NCI-H510A treated with DMSO at 0.1 percent for 48 hours (cell line): ENCODE measurements at places on chromosomes 2 and 18.

GRCh38 chr2:32553829-32554432 lies 73.9 kb upstream of the TTC27 start:
- no peak for DNase-seq

DNA sequence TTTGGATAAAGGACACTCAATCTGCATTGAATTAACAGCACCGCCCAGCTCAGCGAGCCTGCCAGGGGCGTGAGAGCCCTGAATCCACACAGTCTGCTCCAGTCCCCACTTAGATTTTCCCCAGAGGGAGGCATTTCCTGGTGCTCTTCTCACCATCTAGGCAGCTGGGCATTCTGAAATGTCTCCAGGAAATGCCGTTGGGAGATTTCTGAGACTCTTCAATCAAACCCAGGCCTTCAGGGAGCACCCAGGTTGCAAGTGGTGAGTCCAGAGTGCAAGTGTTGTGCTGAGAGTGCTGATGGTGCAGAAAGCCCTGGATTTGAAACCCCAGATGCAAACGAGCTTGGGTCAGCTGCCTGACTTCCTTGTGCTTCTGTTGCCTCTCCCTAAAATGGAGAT lies 23.4 kb upstream of the TMEM37 start:
- DNase-seq, result no peak

DNA sequence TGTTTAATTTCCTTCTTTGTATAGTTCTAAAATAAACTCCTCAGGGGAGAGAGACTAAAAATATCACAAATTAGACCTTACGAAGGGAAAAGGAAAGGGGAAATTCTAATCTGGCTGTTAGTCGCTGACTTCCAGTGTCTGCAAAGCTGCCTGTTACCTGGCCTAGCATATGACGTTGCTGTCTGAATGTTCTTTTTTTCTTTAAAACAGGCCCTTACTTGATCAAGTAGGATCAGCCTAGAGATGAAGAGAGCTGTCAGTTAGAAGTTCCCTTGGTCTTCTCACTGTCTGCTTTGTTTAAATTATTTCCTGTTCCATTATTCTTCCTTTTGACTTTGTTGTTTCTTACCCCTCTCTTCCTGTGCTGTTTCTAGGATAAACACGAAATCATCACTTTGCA lies 11.2 kb downstream of the NCK2 start:
- no peak for DNase-seq

DNA sequence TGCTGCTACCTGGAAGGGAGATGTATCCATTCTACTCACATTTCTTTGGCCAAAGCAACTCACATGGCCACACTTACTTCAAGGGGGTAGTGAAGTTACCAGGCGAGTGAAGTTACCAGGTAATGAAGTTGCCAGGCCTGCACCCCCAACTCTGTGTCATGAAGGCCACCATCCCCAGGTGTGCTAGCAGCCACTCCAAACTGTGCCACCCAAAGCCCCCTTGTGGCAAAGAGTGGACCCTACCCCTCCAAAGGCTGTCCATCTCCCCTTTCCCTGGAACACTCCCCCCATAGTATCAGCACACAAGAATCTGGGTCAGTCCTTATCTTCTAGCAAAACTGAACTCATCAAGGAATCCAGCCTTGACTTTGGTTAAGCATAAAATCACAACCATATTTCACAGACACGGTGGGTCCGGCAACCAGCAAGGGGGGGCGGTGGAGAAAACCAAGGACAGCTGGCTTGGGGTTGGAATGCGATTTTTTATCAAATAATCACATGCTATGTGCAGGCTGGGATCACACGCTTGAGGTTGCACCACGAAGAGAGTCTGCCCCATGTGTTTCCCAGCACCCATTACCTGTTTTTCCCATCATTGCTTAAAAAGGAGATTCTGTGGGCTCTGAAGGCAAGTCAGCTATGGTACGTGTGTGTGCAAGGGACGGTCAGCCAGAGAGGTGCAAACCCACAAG lies 60.9 kb downstream of the ZFP36L2 start:
- no peak for DNase-seq

GRCh38 chr18:48874233-48874632 lies 76.5 kb downstream of the SMAD7 start:
- DNase-seq, result no peak

- DNase-seq, result no peak
Measured at GRCh38 chr2:6312367-6312766, 553.3 kb downstream of the CMPK2 start.

- no peak for DNase-seq
Measured at GRCh38 chr2:202410092-202410491, 34.0 kb downstream of the BMPR2 start.

DNA sequence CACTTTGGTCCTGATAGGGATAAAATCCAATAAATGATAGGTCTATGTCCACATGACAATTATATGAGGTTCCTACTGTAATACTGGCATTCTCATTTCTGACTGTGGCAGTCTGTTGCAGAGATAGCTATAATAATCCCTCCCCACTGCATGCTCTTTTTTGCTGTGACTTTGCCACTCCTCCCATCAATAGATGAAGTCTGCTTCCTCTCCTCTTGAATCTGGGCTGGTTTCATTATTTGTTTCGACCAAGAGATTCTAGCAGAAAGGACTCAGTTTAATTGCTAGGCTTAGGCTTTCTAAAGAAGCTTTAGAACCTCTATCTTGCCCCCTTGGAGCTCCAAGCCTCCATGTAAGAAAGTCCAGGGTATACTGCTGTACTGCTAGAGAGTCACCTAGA lies 23.3 kb upstream of the CREB1 start:
- DNase-seq, result no peak

DNA sequence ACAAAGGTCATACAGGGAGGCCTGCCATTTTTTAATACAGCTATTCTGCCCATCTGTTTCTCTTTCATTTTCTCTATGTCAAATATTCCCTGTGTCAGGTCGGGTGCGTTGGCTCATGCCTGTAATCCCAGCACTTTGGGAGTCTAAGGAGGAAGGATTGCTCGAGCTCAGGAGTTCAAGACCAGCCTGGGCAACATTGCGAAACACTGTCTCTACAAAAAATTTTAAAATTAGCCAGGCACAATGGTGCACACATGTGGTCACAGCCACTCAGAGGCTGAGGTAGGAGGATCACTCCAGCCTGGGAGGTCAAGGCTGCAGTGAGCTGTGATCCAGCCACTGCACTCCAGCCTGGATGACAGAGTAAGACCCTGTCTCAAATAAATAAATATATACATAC lies 34.7 kb downstream of the TMEM37 start:
- DNase-seq, result no peak

DNA sequence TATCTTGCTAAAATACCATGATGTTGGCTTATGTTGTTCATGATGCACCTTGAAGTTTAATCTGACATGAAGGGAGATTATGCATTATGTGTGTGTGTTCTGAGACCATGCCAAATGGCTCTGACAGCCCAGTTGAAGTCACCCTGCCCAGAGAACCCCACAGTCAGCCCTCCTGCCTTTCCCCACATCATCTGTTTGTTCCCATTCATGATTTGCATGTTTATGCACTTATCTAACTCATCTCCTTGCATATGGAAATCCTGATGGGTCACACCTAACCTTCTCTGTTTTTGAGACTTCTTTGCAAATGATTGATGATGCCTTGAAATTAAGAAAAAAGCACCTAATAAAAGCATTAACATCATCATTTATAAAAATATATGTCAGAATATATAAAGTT lies 752.2 kb downstream of the GALR1 start:
- no peak for DNase-seq

GRCh38 chr2:236052926-236053821 lies 115.0 kb downstream of the GBX2 start:
- DNase-seq, result no peak

DNA sequence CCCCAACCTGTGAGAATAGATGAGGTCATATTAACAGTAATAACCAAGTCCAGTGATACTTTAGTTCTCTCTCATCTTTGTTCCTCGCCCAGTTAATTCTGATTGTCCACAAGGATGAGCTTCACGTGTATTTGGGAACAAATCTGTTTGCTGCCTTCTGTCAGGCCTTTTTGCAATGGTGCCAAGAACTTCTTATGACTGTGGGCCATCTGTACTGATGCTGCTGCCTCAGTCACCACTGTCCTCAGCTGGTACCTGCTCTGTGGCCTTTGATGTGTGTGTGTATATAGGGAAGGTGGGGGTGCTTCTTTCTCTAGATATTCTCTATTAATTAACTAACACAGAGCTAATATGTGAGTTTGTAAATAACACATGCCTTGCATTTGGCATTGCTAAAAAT lies 392.9 kb downstream of the TGIF1 start:
- no peak for DNase-seq

GRCh38 chr2:162333968-162334367 lies 10.0 kb upstream of the GCA start:
- DNase-seq, result no peak

DNA sequence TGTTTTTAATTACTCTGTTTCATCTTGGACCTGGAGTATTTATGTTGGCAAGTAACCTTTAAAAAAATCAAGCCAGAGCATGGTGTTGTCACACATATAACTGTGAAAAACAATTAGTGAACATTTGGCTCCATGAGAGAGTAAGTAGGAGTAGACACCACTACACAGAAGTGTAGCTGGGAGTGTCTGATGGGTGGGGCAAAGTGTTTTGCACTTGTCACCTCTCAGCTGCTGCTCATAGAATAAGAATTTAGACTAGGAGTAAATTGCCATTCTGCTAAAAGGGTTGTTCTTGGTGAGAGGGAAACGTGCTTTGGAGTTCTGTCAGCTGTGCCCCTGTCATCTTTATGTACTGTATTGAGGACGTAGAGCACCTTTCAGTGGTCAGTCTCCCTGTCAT lies 114.5 kb downstream of the TTC27 start:
- no peak for DNase-seq

DNA sequence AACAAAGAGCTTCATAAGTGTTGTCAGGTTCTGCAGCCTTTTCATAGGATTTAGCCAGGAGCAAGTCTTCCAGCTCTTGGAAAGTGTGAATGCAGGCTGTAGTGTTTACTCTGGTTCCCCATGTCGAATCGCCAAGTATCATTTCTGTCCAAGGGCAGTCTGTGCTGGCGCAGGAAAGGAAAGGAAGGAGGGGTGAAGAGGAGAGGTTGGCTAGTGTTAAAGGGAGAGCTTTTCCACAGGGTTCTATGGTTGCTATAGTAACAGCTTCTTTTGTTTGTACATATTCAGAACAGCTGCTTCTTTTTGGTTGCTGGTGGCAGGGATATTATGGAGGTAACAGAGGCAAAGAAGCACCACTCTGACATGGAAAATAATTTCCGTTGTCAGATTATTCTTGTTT lies 69.9 kb downstream of the KCNH7 start:
- peak; percentile 85 for DNase-seq

DNA sequence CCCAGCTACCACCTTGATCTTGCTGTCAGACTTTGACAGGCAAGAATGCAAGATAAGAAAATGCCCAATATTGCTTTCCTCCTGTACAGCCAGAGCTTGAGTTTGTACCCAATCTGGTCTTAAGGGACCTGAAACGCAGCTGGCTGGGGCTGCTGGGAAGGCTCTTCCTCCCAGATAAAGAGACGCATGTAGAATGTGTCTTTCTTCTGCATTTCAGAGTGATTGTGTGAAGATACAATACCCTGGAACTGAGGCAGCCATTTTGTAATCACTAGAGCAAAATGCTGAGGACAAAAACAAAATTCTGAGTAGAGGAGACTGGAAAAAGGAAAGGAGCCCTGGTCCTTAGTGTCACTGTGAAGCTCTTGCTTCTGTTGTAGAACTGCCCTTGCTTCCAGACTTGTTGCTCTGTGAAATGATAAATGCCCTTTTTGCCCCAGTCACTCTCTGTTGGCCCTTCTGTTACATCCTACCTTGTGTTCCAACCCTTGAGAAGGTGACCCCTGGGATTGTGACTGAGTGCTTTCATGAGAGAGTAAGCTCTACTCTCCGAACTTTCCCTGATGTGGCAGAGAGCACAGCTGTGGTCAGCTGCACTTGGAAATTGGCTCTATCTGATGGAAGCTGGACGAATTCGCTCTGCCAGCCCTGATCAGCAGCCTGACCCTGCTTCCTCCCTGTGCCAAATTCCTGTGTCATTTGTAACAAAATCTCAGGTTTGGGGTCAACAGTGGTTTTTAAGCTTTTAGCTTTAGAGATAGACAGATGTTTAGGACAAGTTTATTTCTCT lies 137.4 kb upstream of the RBMS1 start:
- no peak for DNase-seq

- no peak for DNase-seq
Measured at GRCh38 chr18:21230436-21230835, 11.6 kb upstream of the GREB1L start.

- peak; percentile 25 for DNase-seq
Measured at GRCh38 chr2:159146996-159147666, 139.4 kb downstream of the WDSUB1 start.

GRCh38 chr18:75164479-75164878 lies 44.5 kb downstream of the PTGR3 start:
- DNase-seq, result no peak

GRCh38 chr18:14174706-14175085 lies 42.5 kb upstream of the ZNF519 start:
- no peak for DNase-seq

- DNase-seq, result no peak
Measured at GRCh38 chr2:103743195-103743594, 981.4 kb downstream of the TMEM182 start.

DNA sequence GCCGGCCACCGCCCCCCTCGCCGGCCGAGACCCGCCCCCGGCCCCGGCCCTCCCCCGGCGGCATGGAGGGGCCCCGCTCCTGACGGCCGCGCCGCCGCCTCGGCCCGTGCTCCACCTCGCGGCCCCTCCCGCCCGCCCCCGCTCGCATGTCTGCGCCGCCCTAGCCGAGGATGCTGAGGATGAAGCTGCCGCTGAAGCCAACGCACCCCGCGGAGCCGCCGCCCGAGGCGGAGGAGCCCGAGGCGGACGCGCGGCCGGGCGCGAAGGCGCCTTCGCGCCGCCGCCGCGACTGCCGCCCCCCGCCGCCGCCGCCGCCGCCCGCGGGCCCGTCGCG lies 397 bp downstream of the ZCCHC2 start:
- no peak for DNase-seq

DNA sequence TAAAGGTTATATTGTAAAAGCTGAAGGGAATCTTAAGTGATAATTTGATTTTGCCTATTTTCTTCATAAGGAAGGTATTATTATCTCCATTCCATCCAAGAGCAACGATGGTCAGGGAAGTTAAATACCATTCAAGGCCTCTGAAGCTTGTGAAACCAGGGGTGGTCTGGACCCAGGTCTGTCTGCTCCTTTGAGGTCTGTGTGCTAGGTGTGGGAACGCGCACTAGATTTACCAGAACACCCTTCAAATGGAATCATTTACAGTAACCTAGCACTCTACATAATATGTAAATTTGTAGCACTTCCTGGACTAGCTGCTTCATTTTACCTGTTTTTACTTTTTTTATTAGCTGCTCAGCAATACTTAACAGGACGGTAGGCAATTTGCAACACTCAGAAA lies 6.4 kb upstream of the TRIB2 start:
- no peak for DNase-seq
